ENCODE measurements at places on chromosomes 12 and 14. TPM values are rescaled to one million over a fixed set of nuclear protein-coding genes. Genes with fewer than 3 reads are reported as not detected.
A peak's percentile ranks its signal among the peaks of the same experiment; 100 is the strongest.

- DNase-seq: no peak
Observed at GRCh38 chr12:16756833-16757555, 151.0 kb upstream of the LMO3 start.

GRCh38 chr12:126960709-126961108 is 1306.3 kb upstream of the TMEM132C start:
- no peak for DNase-seq

Gene KRT85
- not detected for polyA plus RNA-seq

Gene MMP17
- 4.6 TPM for polyA plus RNA-seq

Gene BICD1
- polyA plus RNA-seq: 9.7 TPM

Gene SDR9C7
- polyA plus RNA-seq: not detected

- DNase-seq: peak; percentile 49
Observed at GRCh38 chr14:102545461-102546265, 36.1 kb upstream of the ANKRD9 start.

- DNase-seq: no peak
Observed at GRCh38 chr12:30197392-30198057, 413.8 kb upstream of the TMTC1 start.

Gene PROX2
- polyA plus RNA-seq: 0.21 TPM

All from muscle of arm (tissue), 14 donors.